ENCODE measurements at places on chromosomes 3 and 15.

DNA sequence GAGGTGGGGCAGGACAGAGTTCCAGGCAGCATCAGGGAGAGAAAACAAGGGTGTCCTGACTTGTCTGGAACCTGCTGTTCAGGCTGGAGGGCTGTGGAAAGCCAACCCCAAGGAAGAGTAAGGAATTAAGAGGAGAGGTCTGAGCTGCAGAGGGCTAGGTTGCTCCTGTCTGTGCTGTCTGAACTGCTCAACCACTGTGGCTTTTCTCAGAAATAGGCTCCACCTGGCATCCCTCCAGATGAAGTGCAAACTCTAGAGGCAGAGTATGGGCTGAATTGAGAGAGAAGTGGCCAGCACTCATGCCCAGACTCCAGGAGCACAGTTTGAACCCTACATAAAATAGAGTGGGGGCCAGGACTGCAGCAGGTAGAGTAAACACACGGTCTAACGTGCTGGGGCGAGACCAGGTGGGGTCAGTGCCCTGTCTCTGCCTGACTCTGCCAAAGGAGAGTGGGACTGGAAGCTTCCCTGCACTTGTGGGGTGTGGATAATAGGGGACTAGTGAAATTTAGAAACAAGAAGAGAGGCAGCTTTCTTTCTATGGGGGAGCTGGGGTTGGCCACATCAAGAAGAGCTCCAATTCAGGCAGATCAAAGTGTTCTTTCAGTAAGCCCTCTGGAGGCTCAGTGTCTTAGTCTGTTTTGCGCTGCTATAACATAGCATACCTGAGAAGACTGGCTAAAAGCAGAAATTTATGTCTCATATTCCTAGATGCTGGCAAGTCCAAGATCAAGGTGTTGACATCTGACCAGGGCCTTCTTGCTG lies 28.0 kb upstream of the MNS1 start:
- DNase-seq = no peak

- DNase-seq = no peak
Observed at GRCh38 chr3:141811348-141811747, 48.1 kb downstream of the GRK7 start.

DNA sequence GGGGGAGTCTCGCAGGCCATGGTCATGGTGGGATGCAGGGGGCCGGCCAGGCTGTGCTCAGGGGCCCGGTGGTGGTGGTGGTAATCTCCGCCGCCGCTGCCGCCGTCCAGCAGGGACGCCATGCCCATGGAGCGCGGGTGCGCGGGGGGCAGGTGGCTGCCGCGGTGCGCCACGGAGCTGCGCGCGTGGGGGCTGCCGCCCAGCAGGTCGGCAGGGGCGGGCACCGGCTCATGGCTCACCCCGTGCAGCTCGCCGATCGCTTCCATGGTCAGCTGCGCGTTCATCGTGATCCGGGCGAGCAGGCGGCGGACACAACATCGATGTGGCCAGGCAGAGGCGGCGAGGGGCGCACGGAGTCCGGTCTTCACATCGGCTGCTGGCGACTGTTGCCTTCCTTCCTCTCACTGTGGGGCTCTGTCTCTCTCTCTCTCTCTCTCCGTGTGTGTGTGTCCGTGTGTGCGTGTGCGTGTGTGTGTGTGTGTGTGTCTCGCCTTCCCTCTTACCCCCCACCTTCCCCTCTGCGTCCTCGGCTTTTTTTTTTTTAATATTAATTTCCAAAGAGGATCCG lies 451 bp downstream of the ONECUT1 start:
- no peak for DNase-seq

GRCh38 chr3:120348065-120348990 lies 826 bp downstream of the LRRC58 start:
- peak; percentile 14 for DNase-seq

DNA sequence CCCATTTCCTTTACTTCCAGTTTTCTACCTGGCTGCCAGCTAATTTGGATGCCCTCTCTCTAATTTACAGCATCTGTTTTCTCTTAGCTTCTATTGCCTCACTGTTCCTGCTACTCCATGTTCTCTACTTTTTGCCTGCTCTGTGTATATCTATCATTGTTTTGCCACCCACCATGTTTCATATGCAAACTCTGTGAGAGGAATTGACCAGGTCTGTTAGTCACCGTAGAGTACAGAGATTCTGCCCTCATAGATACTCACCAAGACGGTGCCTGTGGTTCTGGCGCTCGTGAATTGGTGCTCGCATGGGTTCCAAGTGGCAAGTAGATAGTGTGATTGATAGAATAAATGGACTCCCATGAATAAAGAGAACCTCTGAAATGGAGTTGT lies 288.8 kb downstream of the CNTN6 start:
- no peak for DNase-seq

GRCh38 chr3:46673151-46674030 lies 20.1 kb downstream of the ALS2CL start:
- DNase-seq = no peak

DNA sequence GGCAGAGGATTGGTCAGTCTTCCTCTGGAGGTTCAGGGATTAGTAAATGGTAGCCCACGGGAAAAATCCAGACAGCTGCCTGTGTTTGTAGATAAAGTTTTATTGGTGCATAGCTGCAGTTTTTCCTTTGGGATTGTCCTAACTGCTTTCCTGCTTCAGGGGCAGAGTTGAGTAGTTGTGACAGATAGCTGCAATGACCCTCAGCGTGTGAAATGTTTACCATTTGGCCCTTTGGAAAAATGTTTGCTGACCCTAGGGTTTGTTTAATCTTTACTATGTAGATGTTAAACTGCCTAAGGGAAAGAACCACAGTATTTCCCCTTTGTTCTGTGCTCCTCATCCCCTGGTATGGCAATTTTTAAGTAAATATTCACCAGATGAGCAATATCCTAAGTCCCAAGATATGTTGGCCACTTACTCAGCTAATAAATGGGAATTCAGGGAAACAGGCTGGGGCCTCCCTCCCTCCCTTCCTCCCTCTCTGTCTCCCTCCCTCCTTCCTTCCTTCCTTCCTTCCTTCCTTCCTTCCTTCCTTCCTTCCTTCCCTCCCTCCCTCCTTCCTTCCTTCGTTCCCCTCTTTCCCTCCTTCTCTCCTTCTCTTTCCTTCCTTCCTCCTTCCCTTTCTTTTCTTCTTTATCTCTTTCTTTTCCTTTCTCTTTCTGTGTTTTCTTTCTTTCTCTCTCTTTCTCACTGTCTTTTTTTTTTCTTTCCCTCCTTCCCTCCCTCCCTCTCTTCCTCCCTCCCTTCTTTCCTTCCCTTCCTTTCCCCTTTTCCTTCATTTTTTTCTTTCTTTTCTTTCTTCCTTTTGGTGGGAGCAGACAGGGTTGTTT lies 234.6 kb upstream of the BHLHE40 start:
- DNase-seq = no peak

DNA sequence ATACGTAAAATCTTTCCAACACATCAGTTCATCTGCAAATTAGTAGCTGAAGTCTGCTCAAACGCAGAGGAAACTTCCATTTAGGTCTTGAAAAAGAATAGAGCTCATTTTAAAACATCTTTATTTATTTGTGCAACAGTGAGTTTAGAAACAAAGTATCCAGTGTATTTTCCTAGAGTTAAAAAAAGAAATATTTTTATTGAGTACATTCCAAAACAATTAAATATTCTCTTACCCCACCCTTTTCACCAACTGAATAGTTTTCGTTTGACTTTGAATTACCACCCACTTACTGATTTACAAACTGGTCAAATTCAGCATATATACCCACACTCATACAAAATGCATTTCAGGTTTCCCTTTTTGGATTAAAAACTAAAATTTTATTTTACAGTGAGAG lies 104.7 kb downstream of the ZBTB20 start:
- DNase-seq = no peak

GRCh38 chr3:39149059-39149455 lies 4.3 kb downstream of the CSRNP1 start:
- no peak for DNase-seq

- DNase-seq = peak; percentile 19
Observed at GRCh38 chr3:134449277-134449676, 36.5 kb downstream of the ANAPC13 start.

GRCh38 chr3:98954242-98954641 lies 52.7 kb upstream of the DCBLD2 start:
- no peak for DNase-seq

DNA sequence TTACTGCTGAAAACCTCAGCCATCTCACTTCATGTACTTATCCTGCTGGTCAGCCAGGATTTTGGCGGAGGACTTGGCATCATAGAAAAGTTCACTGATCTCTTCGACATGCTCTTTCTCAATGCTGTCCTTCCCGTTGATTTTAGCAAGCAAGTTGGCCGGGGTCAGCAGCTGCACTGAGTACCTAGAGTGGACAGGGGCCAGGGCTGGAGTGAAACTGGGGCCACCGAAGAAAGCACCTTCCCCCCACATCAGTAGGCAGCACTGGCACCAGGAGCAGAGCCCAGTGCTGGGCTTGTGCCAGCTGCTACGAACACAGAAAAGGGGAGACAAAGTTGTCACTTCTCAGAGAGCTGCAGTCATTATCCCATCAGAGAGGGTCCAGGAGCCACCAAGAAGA lies 29.0 kb downstream of the SEC61A1 start:
- DNase-seq = no peak

DNA sequence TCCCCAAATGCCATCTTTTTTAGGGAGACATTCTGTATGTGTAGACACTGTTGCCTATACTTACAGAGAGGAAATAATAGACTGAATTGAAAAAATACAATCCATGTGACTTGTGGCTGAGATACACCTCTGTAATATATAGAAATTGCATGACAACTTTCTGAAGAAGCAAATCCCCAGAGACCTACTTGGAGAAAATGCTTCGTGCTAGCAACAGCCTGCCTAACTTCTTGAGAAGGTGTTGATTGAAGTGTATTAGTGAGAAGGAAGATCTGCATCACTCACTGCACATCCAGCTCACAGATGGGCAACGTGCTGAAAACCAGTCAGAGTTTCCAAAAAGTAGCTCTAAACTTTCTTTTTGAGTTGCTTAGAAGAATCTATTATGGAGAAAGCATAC lies 404.1 kb downstream of the EPHB1 start:
- no peak for DNase-seq

DNA sequence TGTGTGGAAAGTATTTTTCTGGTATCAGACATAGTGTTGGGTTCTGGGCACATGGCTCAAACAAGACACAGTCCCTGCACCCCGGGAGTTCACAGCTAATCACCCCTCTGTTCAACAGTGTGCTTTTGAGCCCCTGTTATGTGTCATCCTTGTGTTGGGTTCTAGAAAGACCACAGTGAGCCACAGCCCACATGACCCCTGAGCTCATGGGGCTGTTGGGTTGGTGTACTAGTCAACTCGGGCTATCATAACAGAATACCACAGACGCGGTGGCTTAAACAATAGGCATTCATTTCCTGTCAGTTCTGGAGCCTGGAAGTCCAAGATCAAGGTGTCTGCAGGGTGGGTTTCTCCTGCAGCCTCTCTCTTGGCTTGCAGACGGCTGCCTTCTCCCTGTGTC lies 100.0 kb downstream of the DNAJB8 start:
- no peak for DNase-seq

DNA sequence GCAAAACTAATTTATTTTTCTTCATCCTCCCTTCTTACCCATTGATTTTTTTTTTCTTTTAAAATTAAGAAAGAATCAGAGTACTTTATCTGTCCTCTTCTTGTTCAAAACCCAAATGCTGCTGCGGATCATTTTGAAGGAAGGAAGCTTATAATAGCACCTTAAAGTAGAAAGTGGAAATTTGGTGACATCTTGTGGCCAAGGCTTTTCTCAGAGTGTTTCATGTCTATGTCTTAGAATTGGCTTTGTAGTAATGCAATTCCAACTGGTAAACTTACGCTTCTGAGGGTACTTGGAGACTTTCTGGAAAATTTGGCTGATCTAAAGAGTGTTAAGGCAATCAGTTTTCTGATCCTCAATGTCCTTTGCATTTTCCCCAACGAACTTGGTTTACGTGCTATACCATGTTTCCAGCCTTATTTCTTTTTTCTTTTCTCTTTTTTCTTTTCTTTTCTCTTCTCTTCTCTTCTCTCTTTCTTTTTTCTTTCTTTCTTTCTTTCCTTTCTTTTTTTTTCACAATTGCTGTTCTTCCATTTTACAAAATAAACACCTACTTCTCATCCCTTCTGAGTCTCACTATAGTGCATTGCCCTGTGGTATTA lies 30.7 kb downstream of the C3orf38 start:
- DNase-seq = no peak

DNA sequence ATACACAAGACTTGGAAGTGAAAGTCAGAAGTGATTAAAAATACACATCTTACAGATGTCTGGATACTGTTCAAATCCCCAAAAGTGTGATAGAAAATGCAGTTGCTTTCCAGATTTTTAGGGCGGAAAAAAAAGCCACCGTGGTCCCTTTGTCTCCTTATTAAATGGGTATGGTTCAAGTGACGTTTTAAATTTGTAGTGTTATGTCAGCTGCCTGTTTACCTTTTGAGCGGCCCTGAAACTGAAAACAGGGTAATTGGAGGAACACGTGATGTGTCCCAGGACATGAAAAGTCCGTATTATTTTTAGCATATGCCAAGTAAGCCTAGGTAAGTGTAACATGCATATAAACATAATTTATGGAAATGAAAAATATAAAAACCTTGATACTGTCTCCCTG lies 109.0 kb upstream of the PDZRN3 start:
- peak; percentile 36 for DNase-seq

GRCh38 chr3:139455206-139455605 lies 21.1 kb downstream of the RBP2 start:
- no peak for DNase-seq

DNA sequence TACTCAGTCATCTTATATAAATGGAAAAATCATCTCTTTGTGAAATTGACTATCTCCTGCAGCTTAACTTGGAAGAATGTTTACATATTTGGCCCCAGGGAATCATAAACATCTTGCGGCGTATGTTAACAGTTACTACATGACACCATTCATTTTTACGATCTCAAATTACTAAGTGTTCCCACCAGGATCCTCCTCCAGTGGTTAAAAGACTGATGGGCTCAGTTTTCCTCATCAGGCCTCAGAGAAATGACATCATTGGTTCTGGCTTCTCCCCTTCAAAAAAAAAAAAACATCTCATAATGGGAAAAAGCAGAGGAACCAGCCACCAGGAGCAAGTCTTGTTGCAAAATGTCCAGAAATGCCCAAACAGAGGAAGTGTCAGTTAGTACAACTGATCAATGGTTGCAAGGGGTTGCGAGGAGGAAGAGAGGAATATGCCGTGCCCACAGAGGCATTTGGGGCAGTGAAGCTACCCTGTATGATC lies 70.5 kb upstream of the LIPC start:
- DNase-seq = no peak

DNA sequence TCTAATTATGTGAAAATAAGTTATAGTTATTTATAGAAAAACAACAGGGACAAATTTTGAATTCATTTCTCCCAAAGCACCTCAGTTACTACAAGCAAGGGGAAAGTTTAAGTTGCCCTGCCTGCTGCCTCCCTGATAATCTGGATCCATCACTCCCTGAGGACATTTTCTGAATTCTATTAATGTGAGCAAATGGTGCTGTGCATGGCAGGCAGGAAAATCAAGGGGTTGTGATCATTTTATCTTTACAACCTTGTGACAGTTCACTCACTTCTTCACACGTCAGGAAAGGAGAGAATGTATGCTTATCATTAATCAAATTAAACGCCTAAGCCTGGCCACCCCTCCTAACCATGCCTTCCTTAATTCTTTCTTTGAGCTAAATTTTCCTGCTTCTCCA lies 39.3 kb downstream of the ITGB5 start:
- DNase-seq = no peak
